ENCODE measurements at places on chromosomes 13 and 19. TPM values are rescaled to one million over a fixed set of nuclear protein-coding genes. Genes with fewer than 3 reads are reported as not detected.

DNA sequence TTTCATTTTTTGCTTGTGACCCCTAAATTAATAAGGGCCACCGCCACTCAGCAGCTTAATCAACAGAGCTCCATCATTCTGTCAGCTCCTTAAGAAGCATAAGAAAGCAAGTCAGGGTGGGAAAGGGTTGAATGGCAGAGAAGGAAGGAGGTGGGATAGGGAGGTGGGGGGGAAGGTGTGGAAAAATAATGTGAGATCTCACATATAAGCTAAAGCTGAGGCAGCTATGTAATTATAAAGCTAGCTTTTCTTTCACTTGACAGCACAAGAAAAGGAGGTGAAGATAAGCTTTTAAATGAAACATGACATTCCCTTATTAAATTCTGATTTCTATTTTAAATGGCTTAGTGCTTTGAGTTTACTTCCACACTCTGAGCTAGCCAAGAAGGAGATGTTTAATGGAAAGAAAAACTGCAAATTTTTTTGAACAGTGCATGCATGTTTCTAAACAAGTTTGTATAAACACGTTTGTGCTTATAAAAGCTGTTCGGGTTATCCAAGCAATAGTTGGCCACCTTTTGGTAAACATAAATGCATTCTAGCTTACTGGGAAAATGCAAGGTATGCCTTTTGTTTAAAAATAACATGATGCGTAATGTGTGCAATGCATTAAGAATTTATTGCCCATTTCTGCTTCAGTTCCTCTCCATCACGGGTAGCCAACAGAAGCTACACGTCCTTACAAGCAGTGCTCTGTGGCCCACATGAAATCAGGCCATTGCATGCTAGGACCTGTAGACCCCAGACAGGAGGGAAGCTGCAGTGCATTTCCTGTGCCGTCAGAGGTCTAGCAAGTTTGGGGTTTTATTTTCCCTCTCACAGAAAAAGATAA lies 96.2 kb downstream of the LHFPL6 start:
- DNase-seq = no peak

GRCh38 chr13:26561651-26562511 lies 4.4 kb downstream of the WASF3 start:
- no peak for DNase-seq

GRCh38 chr13:102877303-102877702 lies 31.5 kb downstream of the ERCC5 start:
- no peak for DNase-seq

GRCh38 chr19:32168111-32168510 lies 177.3 kb upstream of the ZNF507 start:
- DNase-seq = no peak

GRCh38 chr19:685454-685931 lies 9.3 kb downstream of the FSTL3 start:
- DNase-seq = no peak

DNA sequence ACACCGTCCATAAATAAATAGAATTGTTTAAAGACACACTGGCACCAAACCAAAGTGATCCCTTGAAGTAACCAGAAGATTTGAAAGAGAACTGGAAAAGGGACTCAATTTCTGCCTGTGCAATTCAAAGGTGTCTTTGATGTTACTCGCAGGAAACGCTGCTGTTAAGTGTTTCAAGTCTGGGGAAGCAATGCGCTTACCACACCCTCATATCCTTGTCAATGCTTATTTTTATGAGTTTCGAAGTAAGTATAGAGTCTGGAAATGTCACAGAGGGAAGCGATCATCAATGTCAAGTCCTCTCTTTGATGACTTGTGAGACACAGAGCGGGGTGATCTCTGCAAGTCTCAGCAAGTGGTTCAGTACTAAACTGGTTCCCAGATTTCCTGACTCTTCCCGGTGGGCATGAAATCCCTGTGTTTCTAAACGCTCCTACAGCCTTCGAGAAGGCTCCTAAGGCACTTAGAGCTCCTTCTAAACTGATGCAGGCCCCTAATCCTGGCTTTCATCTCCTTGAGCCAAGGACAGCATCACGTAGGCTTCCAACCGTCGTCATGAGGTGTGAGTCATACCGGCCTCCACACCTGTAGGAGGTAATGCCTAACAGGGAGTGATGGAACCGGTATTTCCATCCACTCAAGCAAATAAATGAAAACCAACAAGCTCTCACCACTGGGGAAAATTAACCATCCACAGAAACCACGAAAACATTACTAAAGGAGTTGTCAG lies 22.8 kb downstream of the SYDE1 start:
- no peak for DNase-seq

DNA sequence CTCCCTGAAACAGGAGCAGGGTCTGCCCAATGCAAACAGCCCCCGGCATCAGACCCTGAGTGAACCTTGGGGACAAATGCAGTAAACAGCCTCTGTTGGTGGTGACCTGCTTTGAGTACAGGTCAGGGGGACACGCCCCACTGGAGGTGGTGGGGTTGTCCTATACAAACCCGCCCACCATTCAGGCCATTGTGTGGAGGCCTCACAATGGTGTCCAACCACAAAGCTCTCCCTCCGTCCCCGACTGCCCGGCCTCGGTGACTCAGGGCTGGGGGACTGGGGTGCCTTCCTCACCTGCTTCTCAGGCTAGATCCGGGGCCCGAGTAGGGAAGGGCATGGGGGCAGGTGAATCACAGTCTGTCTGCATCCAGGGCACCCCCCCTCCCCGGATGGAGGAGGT lies 1.5 kb downstream of the MUC16 start:
- DNase-seq = no peak

DNA sequence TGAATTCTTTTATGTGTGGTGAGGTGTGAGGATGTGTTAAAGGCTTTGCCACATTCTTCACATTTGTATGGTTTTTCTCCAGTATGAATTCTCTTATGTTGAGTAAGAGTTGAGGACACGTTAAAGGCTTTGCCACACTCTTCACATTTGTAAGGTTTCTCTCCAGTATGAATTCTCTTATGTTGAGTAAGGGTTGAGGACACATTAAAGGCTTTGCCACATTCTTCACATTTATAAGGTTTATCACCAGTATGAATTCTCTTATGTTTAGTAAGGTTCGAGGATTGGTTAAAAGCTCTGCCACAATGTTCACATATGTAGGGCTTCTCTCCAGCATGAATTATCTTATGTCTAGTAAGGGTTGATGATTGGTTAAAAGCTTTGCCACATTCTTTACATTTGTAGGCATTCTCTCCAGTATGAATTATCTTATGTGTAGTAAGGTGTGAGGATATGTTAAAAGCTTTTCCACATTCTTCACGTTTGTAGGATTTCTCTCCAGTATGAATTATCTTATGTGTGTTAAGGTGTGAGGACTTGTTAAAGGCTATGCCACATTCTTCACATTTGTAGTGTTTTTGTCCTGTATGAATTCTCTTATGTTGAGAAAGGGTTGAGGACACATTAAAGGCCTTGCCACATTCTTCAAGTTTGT lies 27.1 kb downstream of the ZNF724 start:
- DNase-seq = no peak

DNA sequence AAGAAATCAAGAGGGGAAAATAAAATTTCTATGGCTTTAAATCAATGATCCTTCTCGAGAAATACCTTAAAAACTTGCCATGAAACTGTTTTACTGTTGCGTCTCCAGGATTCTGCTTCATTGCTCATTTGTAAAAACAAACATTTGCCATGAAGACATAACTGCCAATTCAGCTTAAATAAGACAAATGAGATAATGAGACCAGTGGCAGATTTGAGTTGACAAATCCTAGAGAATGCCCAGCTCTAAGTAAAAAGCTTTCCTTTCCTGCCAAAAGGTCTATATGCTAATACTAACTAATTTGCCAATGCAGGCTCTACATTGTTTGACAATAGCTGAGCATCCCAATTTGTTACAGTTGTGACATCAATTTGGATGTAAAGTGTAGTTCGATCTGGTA lies 400.5 kb upstream of the PCDH9 start:
- no peak for DNase-seq

DNA sequence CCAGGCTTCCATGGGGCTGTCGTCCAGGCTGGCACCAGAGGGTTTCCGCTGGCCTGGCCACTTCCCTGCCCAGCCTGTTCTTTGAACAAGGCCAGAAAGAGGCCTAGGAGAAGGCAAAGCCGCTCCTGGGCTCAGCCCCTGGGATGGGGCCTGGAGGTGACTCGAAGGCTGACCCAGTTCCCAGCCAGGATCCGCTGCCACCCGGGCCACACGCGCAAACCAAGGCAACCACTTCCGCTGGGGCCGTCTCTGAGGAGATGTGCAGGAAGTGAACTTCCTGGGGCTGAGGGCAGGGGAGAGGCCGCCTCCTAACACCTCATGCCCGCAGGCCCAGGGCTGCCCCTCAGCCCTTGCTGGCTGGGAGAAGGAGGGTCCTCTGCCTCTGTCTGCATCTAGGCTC lies 15.2 kb downstream of the PLEKHF1 start:
- DNase-seq = no peak

- no peak for DNase-seq
Measured at GRCh38 chr13:112964971-112965492, 4.0 kb upstream of the MCF2L start.

DNA sequence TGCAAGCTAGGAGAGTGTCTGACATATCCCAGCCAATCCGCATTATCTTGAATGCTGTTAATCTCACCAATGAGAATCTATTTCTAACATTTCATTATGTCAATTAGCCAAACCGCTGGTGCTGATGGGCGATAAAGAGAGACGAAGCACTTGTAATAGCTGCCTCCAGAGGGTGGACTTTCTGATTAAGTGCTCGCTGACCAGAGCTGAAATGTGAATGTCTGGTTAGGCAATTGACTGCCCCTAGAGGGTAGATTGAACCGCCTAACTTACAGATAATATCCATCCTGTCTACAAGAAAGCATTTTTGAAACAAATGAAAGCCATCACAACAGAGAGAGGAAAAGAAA lies 552 bp upstream of the GRWD1 start:
- DNase-seq = no peak

GRCh38 chr13:102947745-102948405 lies 102.0 kb downstream of the ERCC5 start:
- DNase-seq = no peak

DNA sequence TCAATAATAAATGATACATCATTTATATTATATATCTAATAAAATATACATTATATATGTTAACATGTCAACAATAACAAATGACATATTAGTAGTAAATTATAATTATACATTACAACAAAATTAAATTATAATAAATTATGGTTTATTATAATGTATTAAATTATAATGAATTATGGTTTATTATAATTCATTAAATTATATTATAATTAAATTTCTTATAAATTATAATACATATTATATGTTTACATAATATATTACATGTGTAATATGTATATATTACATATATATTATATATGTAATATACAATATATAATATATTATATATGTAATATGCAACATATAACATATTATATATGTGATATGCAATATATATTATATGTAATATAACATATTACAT lies 20.5 kb downstream of the C3 start:
- DNase-seq = no peak

GRCh38 chr19:58559275-58560006 lies 1.0 kb upstream of the UBE2M start:
- DNase-seq = peak; percentile 76

DNA sequence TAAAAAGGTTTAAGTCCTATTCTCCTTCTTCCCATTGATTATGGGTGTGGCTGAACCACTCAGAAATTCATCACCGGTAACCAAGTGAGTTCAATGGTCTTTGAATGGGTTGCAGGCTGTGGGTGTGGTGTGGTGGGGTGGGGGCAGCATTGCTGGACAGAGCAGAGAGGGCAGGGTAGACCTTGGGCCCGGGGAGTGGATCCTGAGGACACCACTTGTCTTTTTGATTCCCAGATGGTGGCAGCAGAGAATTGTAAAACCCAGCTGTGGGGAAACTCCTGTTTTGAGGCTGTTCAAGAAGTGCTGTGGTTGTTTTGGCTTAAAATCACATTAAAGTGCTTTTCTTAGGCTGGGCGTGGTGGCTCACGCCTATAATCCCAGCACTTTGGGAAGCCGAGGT lies 45.8 kb upstream of the RGCC start:
- no peak for DNase-seq

DNA sequence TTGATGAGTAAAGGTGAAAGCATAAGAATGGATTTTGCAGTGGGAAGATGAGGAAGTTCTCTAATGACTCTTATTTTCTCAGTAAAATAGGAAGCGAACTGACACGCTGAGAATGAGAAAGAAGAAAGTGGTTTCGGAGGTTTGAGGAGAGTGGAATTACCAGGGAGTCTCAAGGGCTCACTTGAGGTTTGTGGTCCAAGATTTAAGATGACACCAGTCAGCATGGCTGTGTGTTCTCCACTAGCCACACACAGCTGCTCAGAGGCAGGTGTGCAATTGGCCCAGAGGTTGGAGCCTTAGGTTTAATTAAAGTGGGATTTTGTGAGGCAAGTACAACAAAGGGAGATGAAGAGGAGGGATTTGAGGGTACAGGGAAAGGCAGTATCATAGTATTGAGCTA lies 99.6 kb upstream of the NBEA start:
- no peak for DNase-seq

- no peak for DNase-seq
Measured at GRCh38 chr19:13073263-13073662, 29.4 kb downstream of the LYL1 start.

- no peak for DNase-seq
Measured at GRCh38 chr19:28217022-28217421, 995.9 kb downstream of the UQCRFS1 start.

DNA sequence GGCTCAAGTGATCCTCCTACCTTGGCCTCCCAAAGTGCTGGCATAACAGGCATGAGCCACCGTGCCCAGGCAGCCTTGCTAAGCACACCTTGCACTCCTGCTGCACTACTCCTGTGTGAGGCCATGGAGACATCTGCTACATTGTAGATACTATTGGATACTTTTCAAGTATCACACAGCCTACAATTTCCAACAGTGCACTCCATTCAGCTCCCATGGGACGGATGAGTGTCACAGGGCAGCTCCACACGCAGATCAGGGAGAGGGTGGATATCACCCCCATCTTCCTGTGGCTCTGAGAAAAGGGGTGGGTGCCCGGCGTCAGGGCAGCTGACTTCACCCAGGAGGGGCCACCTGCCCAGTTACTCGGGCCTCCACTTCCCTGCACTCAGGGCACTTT lies 39.1 kb upstream of the CCNE1 start:
- DNase-seq = no peak

GRCh38 chr19:17294051-17294891 lies 9.0 kb downstream of the ABHD8 start:
- no peak for DNase-seq

Gene ANGPTL8
- not detected for total RNA-seq

Gene PRMT1
- total RNA-seq = 116 TPM

Gene DACT3
- total RNA-seq = 118 TPM

Gene SLAIN1
- 10.5 TPM for total RNA-seq

Gene PDX1
- total RNA-seq = 0.28 TPM

Gene ERICH4
- not detected for total RNA-seq

Gene FSTL3
- 595 TPM for total RNA-seq

Gene KL
- total RNA-seq = 1.9 TPM

Gene HRC
- total RNA-seq = 6.5 TPM
